Sigmoid colon (tissue), 7 donors: ENCODE measurements at places on chromosomes 16 and 17. TPM values are rescaled to one million over a fixed set of nuclear protein-coding genes. Genes with fewer than 3 reads are reported as not detected.

ATP2A1 gene
- total RNA-seq: not detected

DNA sequence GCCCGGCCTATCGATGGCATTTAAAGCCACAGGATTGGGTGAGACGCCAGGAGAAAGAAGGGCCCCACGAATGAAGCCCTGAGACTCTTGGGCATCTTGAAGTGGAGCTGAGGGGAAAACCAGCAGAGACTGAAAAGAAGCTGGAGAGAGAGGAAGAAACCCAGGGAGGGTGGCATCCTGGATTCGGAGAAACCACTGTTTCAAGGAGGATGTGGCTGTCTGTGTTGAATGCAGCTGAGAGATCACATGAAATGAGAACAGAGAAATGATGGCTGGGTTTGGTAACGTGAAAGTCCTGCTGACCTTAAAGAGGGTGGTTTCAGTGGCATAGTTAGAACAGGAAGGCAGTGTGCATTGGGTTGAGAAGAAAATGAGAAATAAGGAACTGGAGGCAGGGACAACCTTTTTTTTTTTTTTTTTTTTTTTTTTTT, 3.8 kb downstream of the TNFSF12 start:
- no peaks in the 10 kb centered on the region for H3K27me3 ChIP-seq
- H3K4me3 ChIP-seq: no peak overlapping the region
- peaks cover 17% of the 10 kb centered on the region for H3K36me3 ChIP-seq
- H3K27ac ChIP-seq: no peak overlapping the region

UNC13D gene
- 9.0 TPM for total RNA-seq

NEUROD2 gene
- not detected for total RNA-seq

DNA sequence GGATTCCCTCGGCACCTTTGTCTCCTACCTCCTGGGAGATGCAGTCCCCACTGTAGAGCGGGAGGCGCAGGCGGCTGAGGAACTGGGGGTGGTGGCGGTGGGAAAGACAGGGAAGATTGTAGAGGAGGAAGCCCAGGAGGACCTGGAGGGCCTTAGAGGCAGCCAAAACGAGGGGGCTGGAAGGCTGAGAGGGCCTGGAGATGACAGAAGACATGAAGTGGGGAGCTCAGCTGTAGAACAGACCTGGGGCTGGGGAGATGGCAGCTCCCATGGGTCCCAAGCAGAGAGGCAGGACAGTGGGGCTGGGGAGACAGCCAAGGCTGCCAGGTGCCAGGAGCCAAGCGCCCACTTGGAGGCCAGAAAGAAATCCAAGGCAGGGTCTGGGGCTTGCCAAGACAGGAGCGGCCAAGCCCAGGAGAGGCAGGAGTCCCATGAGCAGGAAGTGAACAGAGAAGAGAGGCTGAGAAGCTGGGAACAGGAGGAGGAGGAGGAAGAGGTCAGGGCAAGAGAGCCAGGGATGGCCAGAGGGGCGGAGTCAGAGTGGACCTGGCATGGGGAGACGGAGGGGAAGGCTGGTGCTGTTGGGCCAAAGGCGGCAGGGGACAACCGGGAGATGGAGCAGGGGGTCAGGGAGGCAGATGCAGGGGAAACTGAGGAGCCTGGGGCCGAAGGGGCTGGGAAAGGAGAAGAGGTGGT, 803 bp downstream of the APOBR start:
- peaks cover 10% of the 10 kb centered on the region for H3K4me1 ChIP-seq
- no peaks in the 10 kb centered on the region for H3K36me3 ChIP-seq
- peak overlapping the region; percentile 42 for H3K27ac ChIP-seq
- no peak for DNase-seq
- H3K4me3 ChIP-seq: peak overlapping the region; percentile 30
- H3K27me3 ChIP-seq: no peaks in the 10 kb centered on the region

PRSS36 gene
- 0.83 TPM for total RNA-seq

- no peaks in the 10 kb centered on the region for H3K4me1 ChIP-seq
- peaks cover 19% of the 10 kb centered on the region for H3K36me3 ChIP-seq
- no peak for DNase-seq
- no peak overlapping the region for H3K27ac ChIP-seq
- H3K27me3 ChIP-seq: no peaks in the 10 kb centered on the region
Observed at GRCh38 chr17:37280841-37281240, 94.9 kb upstream of the C17orf78 start.

SHBG gene
- total RNA-seq: not detected
